Regular cardiac myocyte (primary cell): ENCODE measurements at places on chromosomes 11 and 22. TPM values are rescaled to one million over a fixed set of nuclear protein-coding genes. Genes with fewer than 3 reads are reported as not detected.

Gene ARFGAP3
- total RNA-seq = 111 and 116 TPM in 2 replicates

Gene ALDH3B1
- total RNA-seq = 13.8 and 18.6 TPM in 2 replicates

Gene TPBGL
- total RNA-seq = 0.28 TPM in 1 of 2 replicates, not detected in the other

Gene TTC9C
- 28.4 and 30.4 TPM in 2 replicates for total RNA-seq

Gene MAP6
- 0.58 and 2.5 TPM in 2 replicates for total RNA-seq

Gene CARD18
- not detected in 2 replicates for total RNA-seq

Gene OR51B2
- 0.28 TPM in 1 of 2 replicates, not detected in the other for total RNA-seq

Gene OR52A1
- total RNA-seq = not detected in 2 replicates

Gene ZP1
- total RNA-seq = 2.1 and 4.2 TPM in 2 replicates

Gene PKNOX2
- 0.38 and 3.1 TPM in 2 replicates for total RNA-seq

Gene ANO9
- total RNA-seq = not detected in 2 replicates

Gene MRPL11
- total RNA-seq = 27.9 and 47.7 TPM in 2 replicates

Gene SCUBE2
- 1.2 and 1.7 TPM in 2 replicates for total RNA-seq

Gene UCP3
- total RNA-seq = 0.38 and 0.85 TPM in 2 replicates

Gene OR10A6
- under 0.01 TPM in 2 replicates for total RNA-seq

Gene TIMP3
- total RNA-seq = 175 and 211 TPM in 2 replicates

Gene MRGPRF
- 9.4 and 10.1 TPM in 2 replicates for total RNA-seq

Gene MS4A4A
- not detected in 2 replicates for total RNA-seq

Gene OLFML1
- total RNA-seq = 5.9 and 10.7 TPM in 2 replicates

Gene TPH1
- total RNA-seq = under 0.01 TPM in 1 of 2 replicates, not detected in the other

Gene PYGM
- 1.7 and 6.8 TPM in 2 replicates for total RNA-seq

Gene SOX10
- total RNA-seq = not detected in 2 replicates

Gene OR8A1
- not detected in 2 replicates for total RNA-seq

Gene CACNA1I
- total RNA-seq = under 0.01 TPM in 1 of 2 replicates, not detected in the other

Gene NDUFS8
- total RNA-seq = 65.4 and 101 TPM in 2 replicates

Gene PARVA
- total RNA-seq = 28.2 and 38.6 TPM in 2 replicates

Gene MS4A15
- total RNA-seq = not detected in 2 replicates

Gene CDHR5
- not detected in 2 replicates for total RNA-seq

Gene CRYBB2
- not detected in 2 replicates for total RNA-seq

Gene OR2AG1
- not detected in 2 replicates for total RNA-seq

Gene RIMBP3B
- under 0.01 TPM in 2 replicates for total RNA-seq

Gene CREBZF
- total RNA-seq = 26.8 and 51.9 TPM in 2 replicates

Gene PANX3
- not detected in 2 replicates for total RNA-seq

Gene TRIM66
- total RNA-seq = 3.5 and 9.6 TPM in 2 replicates

Gene HOATZ
- total RNA-seq = under 0.01 TPM in 1 of 2 replicates, not detected in the other

Gene SLC37A2
- 0.56 and 1.3 TPM in 2 replicates for total RNA-seq

Gene CRYBA4
- not detected in 2 replicates for total RNA-seq

Gene TST
- total RNA-seq = 35.2 and 47.0 TPM in 2 replicates

Gene UCP2
- total RNA-seq = 0.56 and 0.77 TPM in 2 replicates

Gene GLYAT
- not detected in 2 replicates for total RNA-seq

Gene MMP12
- 0.56 TPM in 1 of 2 replicates, not detected in the other for total RNA-seq

Gene ELF5
- not detected in 2 replicates for total RNA-seq

Gene HEPN1
- not detected in 2 replicates for total RNA-seq

Gene RFPL3
- not detected in 2 replicates for total RNA-seq

Gene CRELD2
- total RNA-seq = 96.1 and 128 TPM in 2 replicates

Gene SIK2
- total RNA-seq = 5.6 and 10.4 TPM in 2 replicates

Gene MEI1
- 0.96 and 1.7 TPM in 2 replicates for total RNA-seq

Gene SMIM38
- total RNA-seq = under 0.01 and 0.85 TPM in 2 replicates
